Stimulated activated CD8-positive, alpha-beta memory T cell treated with anti-CD3 and anti-CD28 coated beads, Interleukin-15, amount 100 ng/mL, for 48 hours (primary cell): ENCODE measurements at places on chromosomes 5 and 9.

- peak; percentile 34 for DNase-seq
These were observed 28.3 kb downstream of the PTPN3 start for GRCh38 chr9:109469646-109470358.

GRCh38 chr5:89471541-89471940 is 588.6 kb upstream of the MEF2C start:
- no peak for DNase-seq

GRCh38 chr5:1107167-1108022 is 4.5 kb downstream of the SLC12A7 start:
- no peak for DNase-seq

DNA sequence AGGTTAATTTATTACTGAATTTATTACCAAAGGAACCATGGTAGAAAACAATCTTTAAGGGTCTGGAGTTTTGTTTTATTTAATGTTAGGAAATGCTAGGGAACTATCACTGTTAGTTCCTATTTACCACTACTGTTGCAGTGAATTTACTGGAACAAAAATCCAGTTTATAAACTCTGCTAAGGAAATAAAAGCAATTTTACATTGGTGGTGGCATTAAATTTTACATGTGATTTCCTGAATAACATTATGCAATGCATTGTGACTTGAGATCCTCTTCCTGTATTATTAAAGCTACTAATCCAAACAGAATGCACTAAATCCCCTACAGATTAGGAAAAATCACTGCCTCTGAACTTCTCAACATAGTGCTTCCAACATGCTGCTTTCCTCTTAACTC is 599.5 kb upstream of the PTGER4 start:
- no peak for DNase-seq

DNA sequence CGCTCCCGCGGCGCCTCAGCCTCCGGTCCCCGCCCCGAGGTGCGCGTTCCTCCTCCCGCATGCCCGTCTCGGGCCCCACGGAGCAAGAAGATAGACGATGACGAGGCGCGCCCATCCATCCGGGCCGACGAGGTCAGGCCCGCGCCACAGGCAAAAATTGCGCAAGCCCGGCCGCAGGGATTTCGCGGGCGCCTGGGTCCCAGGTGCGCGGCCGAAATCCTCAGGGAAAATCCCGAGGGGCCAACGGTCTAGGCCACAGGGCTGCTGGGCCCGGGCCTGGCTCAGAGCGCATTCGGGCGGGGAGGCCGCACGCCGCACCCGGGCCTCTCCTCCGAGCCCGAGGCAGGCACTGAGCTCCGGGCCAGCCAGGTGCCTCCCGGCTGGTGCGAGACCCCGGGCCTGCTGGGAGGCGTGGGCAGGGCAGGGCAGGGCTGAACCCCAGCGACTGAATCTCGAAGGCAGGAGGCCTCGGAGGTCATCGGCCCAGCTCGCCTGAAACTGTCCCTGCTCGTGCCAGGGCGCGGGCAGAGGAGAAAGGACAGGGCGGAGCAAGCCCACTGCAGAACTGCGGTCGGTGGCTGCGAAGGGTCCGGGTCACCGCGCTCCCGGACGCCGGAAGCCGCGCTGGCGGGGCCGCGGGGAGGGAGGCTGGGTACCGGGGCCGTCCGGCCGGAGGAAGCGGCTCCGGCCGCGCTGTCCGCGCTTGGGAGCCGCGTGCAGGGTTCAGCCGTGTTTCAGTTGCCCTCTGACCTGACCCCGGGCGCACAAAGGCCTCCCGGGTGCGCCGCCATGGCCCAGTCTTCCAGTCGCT is 66.8 kb downstream of the FOXD1 start:
- no peak for DNase-seq

- peak; percentile 47 for DNase-seq
These were observed 965 bp downstream of the PTGDS start for GRCh38 chr9:136978073-136978864.

GRCh38 chr5:166961028-166961427 is 1330.4 kb upstream of the WWC1 start:
- no peak for DNase-seq

- peak; percentile 20 for DNase-seq
These were observed 2.5 kb downstream of the PTGES2 start for GRCh38 chr9:128124873-128125579.

DNA sequence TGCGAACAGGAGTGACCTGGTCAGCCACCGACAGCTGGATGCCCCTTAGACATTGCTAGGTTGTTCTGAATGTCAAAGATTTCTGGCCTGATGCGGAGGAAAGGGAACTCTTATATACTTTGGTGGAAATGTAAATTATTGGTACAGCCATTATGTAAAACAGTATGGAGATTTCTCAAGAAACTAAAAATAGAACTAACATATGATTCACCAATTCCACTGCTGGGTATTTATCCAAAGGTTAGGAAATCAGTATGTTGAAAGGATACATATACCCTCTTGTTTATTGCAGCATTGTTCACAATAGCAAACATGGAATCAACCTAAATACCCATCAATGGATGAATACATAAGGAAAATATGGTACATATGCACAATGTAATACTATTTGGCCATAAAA is 31.8 kb downstream of the DMRT3 start:
- no peak for DNase-seq

DNA sequence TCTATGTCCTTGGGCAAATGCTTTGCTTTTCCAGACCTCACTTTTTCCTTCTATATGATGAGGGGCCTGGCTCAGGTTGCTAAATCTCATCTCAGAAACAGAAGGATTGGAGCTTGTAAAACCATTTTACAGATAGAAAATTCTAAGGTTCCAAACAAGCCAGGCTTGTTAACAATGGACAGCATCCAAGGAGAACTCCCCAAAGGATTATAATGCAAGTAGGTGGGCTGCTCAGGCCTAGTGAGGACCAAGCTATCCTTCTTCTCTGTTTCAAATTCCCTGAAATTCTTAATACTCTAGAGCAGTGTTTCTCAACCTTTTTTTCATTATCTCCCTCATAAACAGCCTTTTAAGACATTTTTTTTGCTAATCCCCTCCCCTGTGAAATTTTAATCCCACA is 269.8 kb downstream of the TMEM38B start:
- DNase-seq = no peak

- no peak for DNase-seq
These were observed 390 bp upstream of the SNX2 start for GRCh38 chr5:122774519-122774860.

GRCh38 chr9:12674961-12675360 is 18.2 kb upstream of the TYRP1 start:
- DNase-seq = no peak

- DNase-seq = no peak
These were observed 172.0 kb upstream of the KLF9 start for GRCh38 chr9:70586476-70586875.

- DNase-seq = no peak
These were observed 158.6 kb downstream of the SEMA6A start for GRCh38 chr5:116415989-116416388.

- no peak for DNase-seq
These were observed 35.2 kb downstream of the NEK6 start for GRCh38 chr9:124292696-124293593.

- DNase-seq = no peak
These were observed 23.9 kb downstream of the SLC35A4 start for GRCh38 chr5:140588311-140589070.

GRCh38 chr5:53733853-53734252 is 173.4 kb downstream of the NDUFS4 start:
- DNase-seq = no peak
